ENCODE measurements at places on chromosomes 2 and 18.

GRCh38 chr18:51017140-51017879, 12.7 kb upstream of the SMAD4 start:
- DNase-seq: no peak

- no peak for DNase-seq
These were observed 125.0 kb downstream of the NEDD4L start for GRCh38 chr18:58168993-58169392.

GRCh38 chr2:88599527-88599926, 27.7 kb downstream of the EIF2AK3 start:
- DNase-seq: peak; percentile 10

- no peak for DNase-seq
These were observed 77.7 kb upstream of the IGFBP5 start for GRCh38 chr2:216773072-216773471.

DNA sequence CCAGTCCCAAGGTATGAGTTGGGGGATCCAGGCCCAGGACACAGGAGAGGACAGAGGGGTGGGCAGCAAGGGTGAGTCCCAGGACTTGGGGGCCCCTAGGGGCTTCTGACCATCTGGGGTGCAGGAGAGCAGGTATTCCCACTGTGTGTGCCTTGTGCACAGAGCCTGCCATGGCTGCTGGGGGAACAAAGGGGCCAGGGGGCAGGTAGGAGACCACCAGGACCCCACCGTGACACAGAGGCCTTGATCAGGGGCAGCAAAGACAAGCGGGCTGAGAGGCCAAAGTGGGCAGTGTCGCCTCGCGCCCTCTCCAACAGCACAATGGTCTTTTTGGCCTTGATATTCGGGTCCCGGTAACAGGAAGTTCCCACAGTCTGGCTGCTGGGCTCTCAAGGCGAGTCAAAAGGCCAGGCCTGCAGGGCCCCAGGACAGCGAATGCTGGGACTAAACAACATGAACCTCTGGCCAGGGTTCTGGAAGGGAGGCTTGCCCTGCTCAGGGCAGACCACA, 12.3 kb upstream of the GPR17 start:
- DNase-seq: no peak

GRCh38 chr18:27278131-27278530, 93.0 kb upstream of the CHST9 start:
- no peak for DNase-seq
